ENCODE measurements at places on chromosomes 3 and 15.

GRCh38 chr15:87716422-87716821 lies 540.1 kb downstream of the NTRK3 start:
- DNase-seq: no peak

GRCh38 chr3:57500506-57500905 lies 43.6 kb downstream of the DNAH12 start:
- DNase-seq: no peak

DNA sequence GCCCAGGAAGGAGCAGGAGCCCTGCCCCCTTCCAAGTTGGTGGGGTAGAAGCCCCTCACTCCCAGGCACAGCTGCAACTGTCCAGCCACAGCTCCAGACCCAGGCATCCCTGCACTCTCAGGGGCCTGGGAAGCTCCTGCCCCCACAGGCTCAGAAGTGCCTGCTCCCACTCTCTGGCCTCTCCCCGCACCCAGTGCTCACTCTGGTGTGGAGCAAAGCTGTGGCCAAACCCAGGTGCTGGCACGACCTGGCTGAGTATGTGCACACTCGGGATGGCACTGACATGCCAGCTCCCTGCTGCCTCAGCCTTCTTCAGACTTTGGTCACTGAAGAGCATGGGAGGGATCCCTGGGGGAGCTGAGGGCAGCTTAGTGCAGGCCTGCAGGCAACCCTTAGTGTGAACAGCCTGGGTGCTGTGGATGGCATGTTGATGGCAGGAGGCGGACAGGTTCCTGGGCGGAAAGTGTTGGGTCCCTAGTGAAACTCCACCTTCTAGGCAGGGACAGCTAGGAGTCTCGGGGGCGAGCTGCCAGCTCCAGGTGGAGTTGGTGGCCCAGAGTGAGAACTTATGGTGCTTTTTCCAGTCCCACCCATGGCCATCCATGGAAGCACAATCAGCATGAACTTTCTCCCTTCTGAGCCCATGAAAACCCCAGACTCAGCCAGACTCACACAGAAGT lies 489.2 kb upstream of the ROBO2 start:
- no peak for DNase-seq

DNA sequence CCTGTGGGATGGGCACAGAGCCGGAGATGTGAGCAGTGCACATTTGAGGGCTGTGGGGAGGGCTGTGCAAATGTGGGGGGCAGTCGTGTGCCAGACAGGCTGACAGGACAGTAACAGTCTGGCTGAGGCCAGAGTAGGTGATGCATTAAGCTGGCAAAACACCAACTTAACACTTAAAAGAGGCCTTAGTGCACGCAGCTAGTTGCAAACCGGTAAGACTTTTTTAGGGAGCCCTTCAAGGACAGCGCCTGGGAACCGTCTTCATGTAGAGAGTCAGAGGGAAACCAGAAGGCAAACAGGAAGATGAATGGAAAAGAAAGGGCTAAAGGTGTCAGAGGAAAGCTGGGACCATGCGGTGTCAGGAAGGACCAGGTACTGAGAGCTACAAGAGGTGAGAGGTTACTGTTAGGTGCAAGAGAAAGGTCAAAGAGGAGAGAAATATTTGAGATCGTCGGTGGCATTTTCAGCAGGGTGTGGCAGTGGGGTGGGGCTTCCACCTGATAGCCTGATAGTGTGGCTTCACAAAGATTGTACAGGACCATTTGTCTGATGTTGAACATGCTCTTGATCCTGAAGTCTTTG lies 30.0 kb upstream of the CHD2 start:
- no peak for DNase-seq

DNA sequence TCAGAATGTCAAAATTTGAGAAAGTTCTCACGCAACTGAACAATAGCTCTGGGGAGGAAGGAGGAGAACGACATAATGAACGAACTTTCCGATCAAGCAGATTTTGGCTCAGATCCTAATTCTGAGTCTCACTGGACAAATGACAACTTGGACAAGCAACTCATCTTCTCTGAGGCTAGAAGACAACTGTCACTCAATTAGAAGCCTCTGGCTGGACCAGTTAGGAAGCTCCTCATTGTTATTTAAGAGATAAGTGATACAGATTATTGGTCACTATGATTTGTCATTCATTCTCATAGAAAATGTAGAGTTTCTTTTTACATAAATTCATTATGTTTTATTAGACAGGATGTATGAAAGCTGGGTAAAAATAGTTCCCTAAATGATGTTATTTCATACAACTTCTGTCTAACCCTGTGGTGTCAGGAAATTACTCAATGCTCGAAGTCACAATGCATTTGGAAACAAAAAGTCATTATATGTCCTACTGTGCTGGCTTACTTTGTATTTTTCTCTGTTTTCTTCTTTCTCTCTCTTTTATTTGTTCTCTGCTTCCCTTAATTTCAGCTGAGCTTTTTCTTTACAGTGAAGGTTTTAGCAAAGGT lies 11.0 kb upstream of the C3orf49 start:
- no peak for DNase-seq

- no peak for DNase-seq
Measured at GRCh38 chr3:150286390-150287147, 121.5 kb upstream of the TSC22D2 start.

GRCh38 chr15:64747578-64747977 lies 27.8 kb downstream of the RBPMS2 start:
- DNase-seq: no peak

GRCh38 chr3:46086083-46086437 lies 58.8 kb upstream of the XCR1 start:
- DNase-seq: no peak

- DNase-seq: no peak
Measured at GRCh38 chr3:194941956-194942511, 256.4 kb downstream of the FAM43A start.

DNA sequence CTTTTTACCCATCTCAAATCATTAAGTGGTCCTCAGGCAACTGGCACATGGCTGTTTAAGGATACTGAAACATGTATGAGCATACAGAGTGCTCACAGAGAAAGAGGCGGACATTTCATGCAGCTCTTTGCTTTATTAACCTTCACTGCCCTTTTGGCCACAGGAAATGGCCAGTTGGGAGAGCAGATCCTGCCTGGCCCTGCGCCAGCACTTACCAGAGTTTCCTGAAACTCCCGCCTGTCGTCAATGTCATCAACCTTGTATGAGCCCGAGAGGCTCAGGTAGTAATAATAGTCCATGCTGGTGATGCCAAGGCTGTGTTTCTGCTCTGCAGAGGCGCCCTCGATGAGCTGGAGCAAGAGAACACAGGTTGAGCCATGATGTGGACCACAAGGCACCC lies 17.8 kb downstream of the LDHAL6B start:
- no peak for DNase-seq

- DNase-seq: no peak
Measured at GRCh38 chr3:22349215-22349851, 598.3 kb upstream of the ZNF385D start.

DNA sequence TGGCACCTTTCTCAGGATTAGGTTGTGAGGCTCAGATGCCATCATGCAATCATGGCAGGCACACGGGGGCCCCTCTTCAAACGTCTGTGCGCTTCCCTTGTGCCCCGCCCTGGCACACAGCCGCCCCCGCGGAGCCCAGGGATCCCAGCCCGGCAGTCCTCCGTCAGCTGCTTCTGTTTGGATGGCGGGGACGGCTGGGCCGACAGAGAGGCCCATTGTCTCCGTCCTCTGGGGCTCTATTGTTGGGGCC lies 849 bp upstream of the HDAC11 start:
- DNase-seq: peak; percentile 55

DNA sequence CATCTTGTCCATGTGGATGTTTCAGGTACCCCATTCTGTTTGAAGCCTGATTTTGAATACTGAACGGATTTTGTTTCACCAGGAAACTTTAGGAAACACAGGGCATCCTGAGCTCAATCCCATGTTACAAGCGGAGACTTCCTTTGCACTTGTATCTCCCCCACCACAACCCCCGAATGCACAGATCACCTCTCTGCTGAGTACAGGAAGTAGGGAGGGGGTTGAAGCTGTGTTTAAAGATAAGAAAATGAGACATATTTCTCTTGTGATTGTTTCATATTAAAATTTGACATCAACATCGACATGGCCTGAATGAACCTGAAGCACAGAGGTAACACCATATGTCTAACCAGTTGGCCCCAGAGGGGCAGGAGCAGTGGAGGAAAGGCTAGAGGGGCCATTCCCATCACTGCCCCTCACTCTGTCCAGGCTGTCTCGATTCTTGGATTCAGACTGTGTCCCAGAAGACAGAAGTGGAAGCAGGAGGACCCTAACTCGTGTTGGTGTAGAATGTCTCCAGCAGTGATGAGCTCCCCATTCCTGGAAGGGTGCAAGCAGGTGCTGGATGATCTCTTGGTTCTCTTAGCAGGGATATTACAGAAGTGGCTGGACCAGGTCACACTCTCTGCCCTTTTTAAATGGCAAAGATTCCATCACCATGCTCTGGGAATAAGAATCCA lies 59.6 kb upstream of the IQSEC1 start:
- no peak for DNase-seq

DNA sequence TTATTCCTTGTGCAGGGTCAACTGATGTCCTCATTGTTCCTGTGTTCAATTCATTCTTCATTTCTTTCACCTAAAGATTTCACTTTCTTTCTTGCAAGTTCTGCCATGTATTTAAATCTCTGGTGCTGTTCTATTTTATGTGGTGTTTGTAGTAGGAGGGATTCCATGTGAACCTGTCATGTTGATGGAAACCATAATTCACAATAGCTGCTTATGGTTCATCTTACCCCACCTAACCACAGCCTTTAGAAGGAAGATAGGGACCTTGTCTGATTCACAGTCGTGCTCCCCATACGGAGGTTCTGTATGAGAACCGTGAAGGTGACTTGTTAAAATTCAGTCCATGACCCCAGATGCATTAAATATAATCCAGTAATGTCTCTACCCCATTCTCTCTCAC lies 21.9 kb downstream of the SLCO2A1 start:
- no peak for DNase-seq

- DNase-seq: no peak
Measured at GRCh38 chr3:32646761-32647160, 38.2 kb upstream of the CNOT10 start.

DNA sequence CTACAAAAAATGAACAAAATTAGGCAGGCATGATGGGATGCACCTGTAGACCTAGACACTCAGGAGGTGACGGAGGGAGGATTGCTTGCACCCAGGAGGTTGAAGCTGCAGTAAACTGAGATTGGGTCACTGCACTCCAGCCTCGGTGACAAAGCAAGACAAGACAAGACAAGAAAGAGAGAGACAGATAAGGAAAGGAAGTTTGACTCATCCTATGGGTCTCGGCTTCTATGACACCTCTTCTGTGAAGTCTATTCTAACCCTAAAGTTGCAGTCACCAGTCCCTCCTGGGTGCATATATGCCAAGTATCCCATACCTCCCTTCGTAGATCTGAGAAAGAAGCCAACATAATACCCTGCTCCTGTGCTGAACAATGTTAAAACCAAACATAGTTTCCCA lies 7.9 kb upstream of the ZMAT3 start:
- DNase-seq: no peak

DNA sequence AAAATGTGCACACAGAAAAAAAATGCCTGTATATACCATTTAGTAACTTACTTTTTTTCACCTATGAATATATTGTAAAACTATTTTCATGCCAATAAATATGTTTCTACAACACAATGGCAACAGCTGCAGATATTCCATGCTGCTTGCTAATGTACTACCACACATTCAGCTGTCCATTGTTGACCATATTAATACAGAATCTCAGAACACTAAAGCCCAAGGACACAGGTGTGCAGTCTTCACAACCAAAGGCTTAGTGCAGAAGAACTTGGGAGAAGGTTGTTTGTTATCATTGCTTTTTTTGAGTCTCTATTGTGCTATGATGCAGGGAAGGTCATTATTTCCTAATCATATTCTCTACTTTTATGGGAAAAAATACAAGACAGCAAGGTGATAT lies 79.6 kb downstream of the DIPK2A start:
- DNase-seq: no peak

DNA sequence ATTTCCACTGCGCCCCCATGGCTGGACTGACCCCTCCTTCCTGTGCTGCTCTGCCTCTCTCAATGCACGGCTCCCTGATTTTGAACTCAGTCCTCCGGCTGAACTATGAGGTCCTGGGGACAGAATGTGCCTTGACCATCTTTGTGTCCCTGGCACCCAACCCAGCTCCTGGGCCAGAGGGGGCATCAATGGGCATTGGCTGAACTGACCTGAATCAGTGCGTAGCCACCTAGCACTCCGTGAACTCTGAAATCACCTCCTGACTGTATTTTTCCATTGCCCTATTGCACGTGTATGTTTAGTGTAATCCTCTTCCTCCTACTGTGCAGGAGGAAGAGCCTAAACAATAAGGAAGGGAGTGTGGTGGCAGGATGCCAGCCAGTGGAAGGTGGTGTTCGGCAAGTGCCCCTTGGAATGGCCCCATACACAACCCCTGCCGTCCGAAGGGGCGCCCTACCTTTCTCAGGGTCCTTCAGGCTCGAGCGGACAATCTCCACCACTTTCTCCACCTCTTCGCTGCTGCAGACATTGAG lies 33.5 kb downstream of the BDH1 start:
- DNase-seq: no peak

DNA sequence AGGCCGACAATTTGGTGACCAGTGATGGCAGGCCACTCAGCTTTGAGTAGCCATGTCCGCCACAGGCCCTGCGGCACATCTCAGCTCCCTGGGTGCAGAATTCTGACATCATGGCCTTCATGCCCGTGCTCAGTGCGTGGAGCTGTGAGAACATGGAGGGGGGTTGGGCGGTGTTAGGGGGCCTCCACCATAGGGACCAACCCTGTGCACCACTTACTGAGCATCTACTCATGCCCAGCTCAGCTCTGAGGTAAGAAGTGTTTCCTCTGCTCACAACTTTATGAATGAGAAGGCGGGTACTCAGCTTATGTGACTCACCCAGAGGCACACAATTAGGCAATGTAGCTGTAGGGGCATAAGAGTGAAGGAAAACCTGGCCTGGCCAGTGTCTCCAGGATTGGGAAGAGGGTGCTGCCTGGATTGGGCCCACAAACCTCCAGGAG lies 10.5 kb downstream of the ACOX2 start:
- DNase-seq: no peak

GRCh38 chr3:33883538-33883950 lies 85.1 kb downstream of the PDCD6IP start:
- no peak for DNase-seq

DNA sequence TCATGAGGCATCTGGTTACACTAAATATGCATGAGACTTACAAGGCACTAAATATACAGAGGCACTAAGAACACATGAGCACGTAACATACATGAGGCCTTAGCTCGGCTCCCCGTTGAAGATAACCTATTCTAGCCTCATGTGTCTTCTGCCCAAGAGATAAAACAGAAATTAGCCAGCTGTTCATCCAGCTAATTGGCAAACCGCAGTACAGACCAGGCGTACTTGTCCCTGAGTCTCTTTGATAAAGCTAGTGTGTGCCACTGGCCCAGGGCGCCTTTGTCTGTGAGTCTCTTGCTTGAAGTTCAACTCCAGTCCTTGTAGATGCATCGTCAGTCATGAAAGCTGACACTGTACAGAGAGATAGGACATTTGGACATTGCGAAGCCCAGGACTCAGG lies 121.9 kb upstream of the SPATA12 start:
- no peak for DNase-seq

All from stimulated activated CD4-positive, alpha-beta T cell treated with anti-CD3 and anti-CD28 coated beads, Interleukin-2, amount 100 ng/mL, for 24 hours (primary cell).